Activated CD4-positive, alpha-beta memory T cell treated with anti-CD3 and anti-CD28 coated beads for 36 hours (primary cell): ENCODE measurements at places on chromosomes 6 and 20. TPM values are rescaled to one million over a fixed set of nuclear protein-coding genes. Genes with fewer than 3 reads are reported as not detected.
A peak's percentile ranks its signal among the peaks of the same experiment; 100 is the strongest.

GRCh38 chr20:33082546-33082945 lies 3.1 kb downstream of the BPIFB4 start:
- no peak overlapping the region for H3K27ac ChIP-seq
- H3K4me3 ChIP-seq, result no peak overlapping the region
- H3K4me1 ChIP-seq, result no peaks in the 10 kb centered on the region
- no peaks in the 10 kb centered on the region for H3K36me3 ChIP-seq

DNA sequence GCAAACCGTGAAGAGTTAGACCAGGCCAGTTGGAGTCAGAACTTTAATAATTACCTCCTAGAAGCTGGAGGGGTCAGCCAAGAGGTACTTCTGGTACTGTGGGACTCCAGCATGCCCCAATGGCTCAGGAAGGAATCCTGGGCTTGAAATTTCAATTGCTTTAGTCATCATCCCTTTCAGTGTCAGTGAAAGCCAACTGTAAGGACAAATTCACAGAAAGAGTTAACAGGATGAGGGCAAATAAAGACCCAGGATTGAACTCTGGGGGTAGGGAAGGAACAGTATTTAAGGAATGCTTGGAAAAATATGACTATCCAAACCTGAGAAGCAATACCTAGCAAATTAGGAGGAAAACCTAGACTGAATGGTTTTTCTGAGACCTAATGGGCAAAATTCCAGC lies 735.1 kb upstream of the MARCKS start:
- no peak overlapping the region for H3K4me3 ChIP-seq
- H3K4me1 ChIP-seq, result no peaks in the 10 kb centered on the region
- no peaks in the 10 kb centered on the region for H3K36me3 ChIP-seq

DNA sequence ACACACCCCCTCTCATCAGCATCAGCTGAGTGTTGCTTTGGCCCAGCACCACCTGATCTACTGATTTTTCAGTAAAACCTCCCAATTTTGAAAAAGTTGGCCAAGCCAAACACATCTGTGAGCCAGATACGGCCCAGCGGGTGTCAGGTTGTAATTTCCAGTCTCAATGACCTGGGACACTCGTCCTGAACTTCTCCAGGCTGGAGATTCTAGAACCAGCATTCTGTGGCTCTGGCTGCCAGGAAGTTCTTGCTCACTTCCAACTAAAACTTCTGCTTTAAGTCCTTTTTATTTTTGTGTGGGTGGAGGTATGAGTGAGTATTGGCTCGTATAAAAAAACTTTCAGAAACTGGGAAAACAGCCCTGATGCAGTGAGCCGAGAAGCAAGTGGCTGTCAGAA lies 5.1 kb downstream of the KIAA1755 start:
- no peak overlapping the region for H3K27ac ChIP-seq
- H3K4me3 ChIP-seq, result no peak overlapping the region
- H3K4me1 ChIP-seq, result no peaks in the 10 kb centered on the region
- no peaks in the 10 kb centered on the region for H3K36me3 ChIP-seq

DNA sequence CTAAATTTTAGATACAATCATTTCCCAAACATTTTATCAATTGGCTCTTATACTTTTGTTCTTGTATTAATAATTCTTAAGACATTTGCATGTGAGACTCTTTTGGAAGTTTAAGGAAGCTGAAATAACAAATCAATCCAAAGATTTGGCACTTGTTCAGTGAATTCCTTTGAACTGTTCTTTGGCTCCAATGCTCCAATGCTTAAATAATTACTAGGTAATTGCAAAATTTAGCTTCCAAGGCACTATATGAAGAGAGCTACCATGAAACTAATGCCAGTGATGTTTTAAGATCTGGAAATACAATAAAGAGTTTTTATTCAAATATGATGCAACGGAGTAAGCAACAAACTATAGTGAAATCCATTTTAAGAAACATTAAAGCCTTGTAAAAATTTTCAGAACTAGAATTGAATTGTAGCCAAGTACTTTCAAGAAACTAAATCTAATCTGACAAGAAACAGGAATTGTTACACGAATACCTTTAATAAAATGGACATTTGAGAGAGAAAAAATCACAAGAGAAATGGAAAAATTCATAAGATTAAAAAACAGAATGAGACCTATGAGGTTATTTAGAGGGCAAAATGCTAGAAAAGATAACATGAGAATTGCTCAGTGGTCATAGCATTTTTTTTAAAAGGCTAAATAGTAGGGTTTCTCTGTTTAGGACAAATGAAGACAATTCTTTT lies 43.6 kb upstream of the SMLR1 start:
- no peak overlapping the region for H3K4me3 ChIP-seq
- peaks cover 3% of the 10 kb centered on the region for H3K36me3 ChIP-seq
- H3K4me1 ChIP-seq, result peaks cover 15% of the 10 kb centered on the region
- no peak for DNase-seq

DNA sequence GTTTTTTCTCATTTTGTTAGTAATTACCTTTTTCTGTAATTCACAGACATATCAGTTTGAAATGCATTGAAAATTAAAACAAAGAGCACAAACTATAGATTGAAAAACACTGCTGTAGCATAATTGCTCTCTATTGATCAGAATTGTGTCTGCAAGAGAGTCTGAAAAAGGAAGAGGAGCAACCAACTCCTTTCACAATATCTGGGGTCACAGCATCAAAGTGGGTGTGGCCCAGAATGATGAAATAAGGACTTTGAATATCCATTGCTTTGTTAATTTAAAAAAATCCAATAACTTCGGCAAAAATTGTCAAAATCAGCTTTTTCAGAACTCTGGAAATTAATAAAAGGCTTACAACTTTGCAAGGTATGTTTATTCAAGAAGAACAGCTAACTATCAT lies 99.2 kb downstream of the MYLK4 start:
- no peaks in the 10 kb centered on the region for H3K36me3 ChIP-seq
- H3K4me3 ChIP-seq, result no peak overlapping the region
- H3K4me1 ChIP-seq, result no peaks in the 10 kb centered on the region

GRCh38 chr6:11580686-11581405 lies 43.3 kb downstream of the TMEM170B start:
- peaks cover 2% of the 10 kb centered on the region for H3K27me3 ChIP-seq
- DNase-seq, result no peak
- no peaks in the 10 kb centered on the region for H3K36me3 ChIP-seq
- H3K27ac ChIP-seq, result no peak overlapping the region

- peaks cover 46% of the 10 kb centered on the region for H3K4me1 ChIP-seq
- H3K27ac ChIP-seq, result peak overlapping the region; percentile 85
- H3K27me3 ChIP-seq, result no peaks in the 10 kb centered on the region
- H3K4me3 ChIP-seq, result peak overlapping the region; percentile 98
Observed at GRCh38 chr6:134176264-134176975, 124.0 kb upstream of the SLC2A12 start.

DNA sequence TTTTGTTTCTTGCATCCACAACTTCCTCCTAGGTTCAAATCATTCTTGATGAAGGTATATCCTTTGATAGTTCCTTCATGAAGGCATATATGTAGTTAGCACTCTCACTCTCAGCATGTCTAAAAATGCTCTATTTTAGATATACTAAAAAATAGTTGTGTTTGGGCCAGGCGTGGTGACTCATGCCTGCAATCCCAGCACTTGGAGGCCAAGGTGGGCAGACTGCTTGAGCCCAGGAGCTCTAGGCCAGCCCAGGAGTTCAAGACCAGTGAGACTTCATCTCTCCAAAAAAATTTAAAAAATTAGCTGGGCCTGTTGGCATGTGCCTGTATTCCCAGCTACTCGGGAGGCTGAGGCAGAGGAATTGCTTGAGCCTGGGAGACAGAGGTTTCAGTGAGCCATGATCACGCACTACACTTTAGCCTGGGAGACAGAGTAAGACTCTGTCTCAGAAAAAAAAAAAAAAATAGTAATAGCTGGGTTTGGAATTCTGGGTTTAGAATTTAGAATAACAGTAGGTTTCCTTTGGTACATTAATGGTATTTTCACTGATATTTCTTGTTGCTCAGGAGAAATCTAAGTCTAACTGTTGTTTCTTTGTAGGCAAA lies 7.0 kb downstream of the SERAC1 start:
- no peaks in the 10 kb centered on the region for H3K27me3 ChIP-seq
- no peak for DNase-seq
- peaks cover 27% of the 10 kb centered on the region for H3K4me1 ChIP-seq
- no peak overlapping the region for H3K27ac ChIP-seq
- no peak overlapping the region for H3K4me3 ChIP-seq

DNA sequence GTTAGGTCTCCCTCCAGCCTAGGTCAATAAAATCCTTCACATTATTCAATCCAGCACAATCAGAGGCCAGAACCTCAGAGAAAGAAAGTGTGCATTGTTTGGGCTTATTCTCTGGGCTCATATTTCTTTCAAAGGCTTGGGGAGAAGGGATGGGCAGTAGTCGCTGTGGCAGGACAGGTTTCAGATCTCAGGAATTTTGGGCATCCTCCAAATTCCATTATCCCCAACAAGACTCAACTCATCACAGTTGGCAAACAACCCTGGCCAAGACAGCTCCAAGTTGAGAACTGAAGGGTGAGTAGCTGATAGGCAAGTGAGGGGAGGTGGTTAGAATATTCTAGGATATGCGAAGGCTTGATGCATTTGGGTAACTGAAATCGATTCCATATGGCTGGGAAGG lies 27.2 kb upstream of the CHD6 start:
- H3K4me3 ChIP-seq, result no peak overlapping the region
- DNase-seq, result no peak
- peaks cover 11% of the 10 kb centered on the region for H3K27me3 ChIP-seq
- H3K27ac ChIP-seq, result no peak overlapping the region
- no peaks in the 10 kb centered on the region for H3K36me3 ChIP-seq
- no peaks in the 10 kb centered on the region for H3K4me1 ChIP-seq

- no peak overlapping the region for H3K27ac ChIP-seq
- H3K36me3 ChIP-seq, result no peaks in the 10 kb centered on the region
- H3K27me3 ChIP-seq, result peaks cover 7% of the 10 kb centered on the region
- no peak for DNase-seq
Observed at GRCh38 chr6:169789146-169789943, 37.9 kb downstream of the ERMARD start.

DNA sequence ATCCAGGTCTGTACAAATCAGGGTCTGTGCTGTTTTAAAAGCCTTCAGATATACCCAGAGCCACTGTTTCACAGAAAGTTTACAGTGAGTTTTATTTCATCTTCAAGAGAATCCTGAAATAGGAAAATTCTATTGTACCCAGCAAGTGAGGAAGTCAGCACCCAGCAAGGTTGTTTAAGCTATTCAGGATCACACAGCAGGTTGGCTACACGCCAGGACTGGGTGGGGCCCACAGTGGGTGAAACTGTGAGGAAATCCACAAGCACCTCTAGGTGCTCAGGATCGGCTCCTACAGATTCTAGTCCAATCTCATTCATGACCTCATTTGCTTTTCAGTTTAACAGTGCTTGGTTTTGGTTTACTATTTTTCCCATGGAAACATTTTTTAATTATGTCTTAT lies 128.9 kb downstream of the SYNDIG1 start:
- peaks cover 7% of the 10 kb centered on the region for H3K27me3 ChIP-seq
- no peaks in the 10 kb centered on the region for H3K4me1 ChIP-seq
- H3K4me3 ChIP-seq, result no peak overlapping the region
- no peak for DNase-seq
- H3K36me3 ChIP-seq, result no peaks in the 10 kb centered on the region

GRCh38 chr20:38134427-38135270 lies 30.4 kb downstream of the TGM2 start:
- no peak overlapping the region for H3K27ac ChIP-seq
- no peak for DNase-seq
- H3K36me3 ChIP-seq, result no peaks in the 10 kb centered on the region
- no peaks in the 10 kb centered on the region for H3K27me3 ChIP-seq

- peaks cover 41% of the 10 kb centered on the region for H3K36me3 ChIP-seq
- H3K27me3 ChIP-seq, result no peaks in the 10 kb centered on the region
- no peak for DNase-seq
- H3K4me1 ChIP-seq, result peaks cover 11% of the 10 kb centered on the region
Observed at GRCh38 chr6:150991487-150991886, 126.0 kb downstream of the MTHFD1L start.

DNA sequence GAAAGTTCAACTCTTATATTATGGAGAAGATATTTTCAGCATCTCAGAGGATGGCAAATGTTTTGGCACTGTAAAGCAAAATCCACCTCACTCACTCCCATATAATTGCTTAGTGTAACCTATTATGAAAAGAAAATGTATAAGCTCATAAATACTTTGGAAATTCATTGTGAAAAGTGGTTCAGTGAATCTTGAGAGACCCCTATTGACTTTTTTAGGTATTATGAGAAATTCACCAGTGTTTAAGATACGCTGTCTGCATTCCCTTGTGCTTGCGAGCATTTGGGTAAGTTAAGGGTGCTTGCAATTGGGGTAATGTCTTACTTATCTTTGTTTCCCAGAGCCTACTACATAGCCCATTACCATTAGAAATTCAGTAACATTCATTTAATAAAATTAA lies 66.3 kb upstream of the BMP5 start:
- H3K4me3 ChIP-seq, result no peak overlapping the region
- H3K27ac ChIP-seq, result no peak overlapping the region
- H3K36me3 ChIP-seq, result no peaks in the 10 kb centered on the region
- H3K4me1 ChIP-seq, result no peaks in the 10 kb centered on the region
- no peaks in the 10 kb centered on the region for H3K27me3 ChIP-seq

GRCh38 chr6:57324538-57324937 lies 7.1 kb downstream of the PRIM2 start:
- H3K4me3 ChIP-seq, result no peak overlapping the region
- no peak for DNase-seq
- H3K36me3 ChIP-seq, result peaks cover 70% of the 10 kb centered on the region
- no peak overlapping the region for H3K27ac ChIP-seq

DNA sequence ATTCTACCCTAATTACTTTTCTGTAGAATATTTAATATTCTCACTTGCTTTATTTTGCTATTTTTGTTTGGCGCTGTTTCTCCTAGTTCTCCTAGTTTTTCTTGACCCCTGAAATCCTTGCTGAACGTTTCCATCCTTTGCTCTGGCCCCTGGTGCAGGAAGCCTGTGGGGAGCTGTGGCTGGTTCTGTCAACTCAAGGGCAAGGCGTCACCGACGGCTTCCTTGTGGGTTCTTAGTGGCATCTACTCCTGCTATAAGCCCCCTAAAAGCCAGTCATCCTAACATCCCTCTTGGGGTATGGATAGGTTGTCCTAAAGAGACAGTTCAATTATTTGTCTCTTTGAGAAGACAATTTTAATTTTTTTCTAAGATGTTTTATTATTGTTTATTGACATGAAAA lies 36.9 kb upstream of the KIF25 start:
- H3K27me3 ChIP-seq, result no peaks in the 10 kb centered on the region
- DNase-seq, result no peak
- peaks cover 3% of the 10 kb centered on the region for H3K4me1 ChIP-seq
- peaks cover 3% of the 10 kb centered on the region for H3K36me3 ChIP-seq
- no peak overlapping the region for H3K4me3 ChIP-seq

GRCh38 chr6:40340957-40341356 lies 246.2 kb downstream of the LRFN2 start:
- no peaks in the 10 kb centered on the region for H3K36me3 ChIP-seq
- no peak for DNase-seq
- peaks cover 6% of the 10 kb centered on the region for H3K27me3 ChIP-seq
- no peaks in the 10 kb centered on the region for H3K4me1 ChIP-seq

- no peak overlapping the region for H3K27ac ChIP-seq
- H3K36me3 ChIP-seq, result no peaks in the 10 kb centered on the region
- no peak for DNase-seq
- H3K4me3 ChIP-seq, result no peak overlapping the region
Observed at GRCh38 chr6:167266830-167267555, 24.1 kb upstream of the UNC93A start.

PTCRA gene
- total RNA-seq, result not detected

LY6G6C gene
- total RNA-seq, result not detected

TTLL9 gene
- total RNA-seq, result not detected

PI3 gene
- not detected for total RNA-seq

MATN4 gene
- 0.95 TPM for total RNA-seq

NRN1 gene
- 1.3 TPM for total RNA-seq

C6orf132 gene
- total RNA-seq, result 0.29 TPM

SNAP91 gene
- not detected for total RNA-seq

APCDD1L gene
- total RNA-seq, result not detected

ESR1 gene
- 0.10 TPM for total RNA-seq

CST2 gene
- not detected for total RNA-seq

TRERF1 gene
- total RNA-seq, result 16.3 TPM

HLA-DQA2 gene
- not detected for total RNA-seq

HCRTR2 gene
- not detected for total RNA-seq
